ENCODE measurements at places on chromosomes 3 and 15. TPM values are rescaled to one million over a fixed set of nuclear protein-coding genes. Genes with fewer than 3 reads are reported as not detected.

The DUOX2 gene
- total RNA-seq = 1.5 TPM

DNA sequence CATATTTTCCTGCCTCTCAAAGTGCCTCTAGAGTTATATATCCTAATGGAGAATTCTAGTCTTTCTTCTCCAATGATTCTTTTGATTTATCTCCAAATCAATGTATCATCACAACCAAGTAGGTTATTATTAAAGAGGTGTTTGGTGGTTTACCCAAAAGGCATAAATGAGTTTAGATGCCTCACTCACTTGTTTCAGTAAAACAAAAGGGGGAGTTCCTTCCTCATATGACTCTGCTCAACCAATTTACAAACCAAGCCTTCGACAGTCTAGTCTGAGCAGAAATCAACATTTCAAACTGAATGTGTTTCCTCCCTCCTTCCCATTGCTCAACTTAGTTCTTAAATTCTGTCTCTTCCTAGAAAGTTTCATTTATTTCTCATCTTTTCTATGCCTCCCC is 116.5 kb downstream of the TNIK start:
- DNase-seq = no peak

DNA sequence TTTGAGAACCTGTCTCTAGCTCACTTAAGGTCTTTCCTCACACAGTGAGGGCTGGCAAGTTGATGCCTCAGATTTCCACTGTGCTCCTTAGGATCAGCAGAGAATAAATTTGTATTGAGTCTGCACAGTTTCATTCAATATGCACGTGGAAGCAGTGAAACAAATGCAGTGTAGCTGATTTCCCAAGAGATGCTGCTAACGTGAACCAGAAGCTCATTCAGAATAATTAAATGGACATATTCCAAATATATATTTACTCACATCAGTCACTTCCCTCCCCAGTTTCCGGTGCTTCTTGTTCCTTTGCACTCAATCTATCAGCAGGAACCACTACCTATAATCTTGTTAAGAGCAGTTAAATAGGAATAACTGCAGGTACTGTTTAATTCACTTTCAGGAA is 86.1 kb downstream of the UNC13C start:
- no peak for DNase-seq

GRCh38 chr3:47985381-47985780 is 30.8 kb downstream of the MAP4 start:
- no peak for DNase-seq

DNA sequence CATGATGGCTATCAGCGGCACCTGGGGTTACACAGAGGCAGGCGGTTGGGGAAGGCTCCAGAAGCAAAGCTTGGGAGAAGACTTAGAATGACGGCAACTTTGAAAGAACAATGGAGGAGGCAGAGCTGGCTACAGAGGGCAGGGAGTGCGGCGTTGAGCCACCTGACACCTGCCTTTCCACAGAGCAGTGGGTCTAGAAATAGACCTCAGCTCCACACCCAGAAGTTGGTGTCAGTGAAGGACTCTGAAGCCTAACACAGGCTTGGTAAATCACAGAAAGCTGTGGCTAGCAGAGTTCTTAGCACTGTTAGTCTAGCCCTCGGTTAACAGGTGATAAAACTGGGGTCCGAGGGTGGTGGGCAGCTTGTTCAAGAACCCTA is 23.1 kb upstream of the EHD4 start:
- no peak for DNase-seq
